Stimulated activated CD4-positive, alpha-beta T cell treated with anti-CD3 and anti-CD28 coated beads, Interleukin-2, amount 100 ng/mL, for 4 hours (primary cell): ENCODE measurements at places on chromosomes 3 and 15.

- DNase-seq, result no peak
Observed at GRCh38 chr15:39506146-39506545, 74.7 kb upstream of the THBS1 start.

- DNase-seq, result no peak
Observed at GRCh38 chr3:73056014-73056844, 5.2 kb upstream of the EBLN2 start.

DNA sequence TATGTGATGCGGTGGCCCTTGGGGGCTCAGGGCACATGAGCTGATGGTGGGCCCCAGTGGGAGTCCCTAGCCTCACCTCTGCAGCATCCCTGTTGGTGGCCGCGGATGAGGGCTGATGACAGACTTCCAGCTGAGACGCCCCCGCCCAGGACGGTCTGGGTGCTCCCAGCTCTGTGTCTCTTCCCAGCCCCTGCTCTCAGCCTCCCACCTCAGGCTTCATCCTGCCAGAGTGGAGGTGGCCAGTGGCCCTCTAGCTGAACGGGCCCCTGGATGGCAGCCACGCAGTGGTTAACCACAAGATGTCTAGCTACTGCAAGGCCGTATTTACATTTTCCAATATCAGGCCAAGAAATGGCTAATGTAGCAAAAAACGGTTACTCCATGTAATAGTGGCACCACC, 205.3 kb upstream of the LINGO1 start:
- no peak for DNase-seq

GRCh38 chr3:2354702-2355101, 256.0 kb downstream of the CNTN4 start:
- no peak for DNase-seq

DNA sequence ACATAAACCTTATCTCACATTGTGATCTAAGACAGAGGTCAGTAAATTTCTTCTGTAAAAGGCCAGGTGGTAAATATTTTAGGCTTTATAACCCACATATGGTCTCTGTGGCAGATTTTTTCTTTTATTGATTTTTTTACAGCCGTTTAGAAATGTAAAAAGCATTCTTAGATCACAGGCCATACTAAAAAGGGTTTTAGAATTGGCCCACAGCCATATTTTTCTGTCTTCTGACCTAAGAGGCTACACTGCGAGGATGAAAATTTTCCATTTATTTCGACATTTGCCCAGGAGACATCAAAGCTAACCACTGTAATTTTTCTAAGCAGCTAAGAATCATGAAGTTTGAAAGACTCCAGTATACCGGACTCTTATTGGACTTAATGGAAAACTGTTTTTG, 377.2 kb upstream of the SGO1 start:
- DNase-seq, result no peak

- no peak for DNase-seq
Observed at GRCh38 chr15:99753066-99753465, 19.8 kb upstream of the LYSMD4 start.

- no peak for DNase-seq
Observed at GRCh38 chr15:37057256-37057655, 43.1 kb downstream of the MEIS2 start.

GRCh38 chr15:66873856-66874255, 171.8 kb downstream of the SMAD6 start:
- no peak for DNase-seq

GRCh38 chr3:153599685-153600084, 437.7 kb downstream of the RAP2B start:
- no peak for DNase-seq

GRCh38 chr3:14481018-14481645, 59.0 kb downstream of the GRIP2 start:
- DNase-seq, result no peak

GRCh38 chr3:188274249-188274915, 120.4 kb downstream of the LPP start:
- no peak for DNase-seq

DNA sequence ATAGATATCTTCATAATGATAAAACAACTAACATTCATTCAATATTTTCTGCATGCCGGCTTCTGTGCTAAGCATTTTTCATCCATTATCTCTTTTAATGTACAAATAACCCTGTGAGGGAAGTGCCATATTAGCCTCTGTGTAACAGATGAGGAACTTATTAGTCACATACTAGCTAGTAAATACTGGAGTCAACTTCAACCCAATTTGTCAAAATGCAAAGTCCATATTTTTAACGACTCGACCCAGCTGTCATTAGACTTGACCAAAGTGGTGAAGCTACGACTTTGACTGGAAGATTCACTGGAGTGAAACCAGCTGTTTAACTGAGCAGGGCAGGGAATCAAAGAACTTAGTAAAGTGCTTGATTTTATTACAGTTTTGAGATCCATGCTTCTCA, 41.6 kb downstream of the PARP15 start:
- no peak for DNase-seq

DNA sequence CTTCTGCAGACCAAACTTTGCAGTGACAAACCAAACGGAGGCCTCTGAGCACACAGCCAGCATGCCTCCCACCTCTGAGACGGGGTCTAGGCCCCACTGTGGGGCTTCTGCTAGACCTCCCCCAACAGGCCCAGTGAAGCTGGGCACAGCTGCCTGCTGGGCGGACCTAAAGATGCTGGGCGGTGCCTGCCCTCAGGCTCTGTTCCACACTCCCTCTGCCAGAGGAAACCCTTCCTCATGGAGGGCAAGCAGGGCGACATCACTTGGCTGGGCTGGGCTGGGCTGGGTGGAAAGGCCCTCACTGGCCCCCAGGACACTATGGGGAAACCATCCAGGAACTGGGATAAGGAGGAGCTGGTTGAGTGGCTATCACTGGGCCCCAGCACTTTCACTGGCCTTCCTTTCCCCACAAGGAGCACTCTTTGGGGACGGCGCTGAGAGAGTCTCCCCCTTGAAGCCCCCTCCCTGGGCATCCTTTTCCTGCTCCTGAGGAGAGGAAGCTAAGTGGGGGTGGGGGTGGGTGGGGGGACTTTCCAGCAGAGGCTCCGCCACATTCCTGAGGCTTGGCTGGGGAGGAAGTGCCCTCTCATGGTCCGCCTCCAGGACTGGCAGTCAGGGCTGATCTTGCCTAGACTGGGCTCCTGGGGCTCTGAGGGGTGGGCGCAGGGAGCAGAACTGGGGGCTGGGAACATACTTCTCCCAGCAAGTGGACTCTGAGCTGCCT, 98.1 kb upstream of the HACD2 start:
- DNase-seq, result no peak

- DNase-seq, result no peak
Observed at GRCh38 chr3:172155897-172156585, 116.7 kb downstream of the FNDC3B start.

DNA sequence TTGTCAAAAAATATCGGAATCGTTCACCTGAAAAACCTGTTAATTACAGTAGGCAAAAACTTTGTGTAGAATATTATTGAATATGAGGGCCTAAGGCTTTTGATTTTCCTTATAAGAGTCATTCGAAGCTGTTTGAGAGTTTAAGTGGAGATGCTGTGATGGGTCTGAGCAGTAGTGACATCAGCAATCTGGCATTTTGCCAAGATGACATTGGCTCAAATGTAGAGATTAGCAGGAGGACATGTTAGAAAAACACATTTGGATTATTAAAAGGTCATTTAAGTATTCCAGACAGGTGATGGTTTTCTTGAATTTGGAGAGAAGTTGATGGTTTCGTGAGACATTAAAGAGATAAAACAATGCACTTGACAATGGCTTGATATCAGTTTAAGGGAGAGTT, 12.9 kb downstream of the OR5AC2 start:
- DNase-seq, result no peak

GRCh38 chr3:10292505-10293419, at the start of gene GHRL:
GHRL (minus strand) TSS chr3:10292947; CDS start chr3:10290180, 2,767 bp downstream.
- DNase-seq, result no peak

- no peak for DNase-seq
Observed at GRCh38 chr3:65886391-65886790, 152.3 kb downstream of the MAGI1 start.

DNA sequence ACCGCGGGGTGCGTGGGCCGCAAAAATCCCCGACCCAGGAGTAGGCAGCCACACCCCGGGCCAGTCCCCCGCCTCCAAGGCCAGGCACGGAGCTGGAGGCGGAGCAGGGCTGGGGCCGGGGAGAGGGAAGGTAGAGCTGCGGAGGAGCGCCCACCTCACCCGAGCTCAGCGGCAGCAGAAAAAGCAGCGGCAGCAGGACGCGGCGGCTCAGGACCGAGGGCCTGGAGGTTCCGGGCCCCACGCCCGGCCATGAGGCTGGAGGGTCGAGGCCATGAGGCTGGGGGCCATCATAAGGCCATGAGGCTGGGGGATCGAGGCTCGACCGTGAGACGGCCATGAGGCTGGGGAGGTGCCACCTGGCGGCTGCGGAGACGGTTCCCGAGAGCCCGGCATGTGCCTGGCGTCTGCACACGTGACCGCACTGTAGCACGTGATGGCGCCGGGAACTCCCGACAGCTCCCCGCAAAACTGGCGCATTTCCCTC, 32.9 kb upstream of the PRSS50 start:
- DNase-seq, result no peak

- no peak for DNase-seq
Observed at GRCh38 chr15:34847598-34847997, 52.2 kb upstream of the ACTC1 start.

DNA sequence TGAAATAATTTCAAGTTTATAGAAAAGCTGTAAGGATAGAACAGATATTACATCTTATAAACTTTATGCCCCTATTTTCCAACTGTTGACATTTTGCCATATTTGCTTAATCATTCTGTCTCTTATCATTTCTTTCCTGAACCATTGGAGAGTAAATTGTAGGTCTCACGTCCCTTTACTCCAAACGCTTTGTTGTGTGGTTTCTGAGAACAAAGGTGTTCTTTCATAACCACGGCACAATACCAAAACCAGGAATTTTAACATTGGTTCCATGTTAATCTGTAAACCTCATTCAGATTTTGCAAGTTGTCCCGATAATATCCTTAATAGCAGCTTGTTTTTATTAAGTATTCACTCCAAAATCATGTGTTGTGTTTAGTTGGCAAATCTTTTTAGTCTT, 134.8 kb downstream of the AKAP13 start:
- no peak for DNase-seq

DNA sequence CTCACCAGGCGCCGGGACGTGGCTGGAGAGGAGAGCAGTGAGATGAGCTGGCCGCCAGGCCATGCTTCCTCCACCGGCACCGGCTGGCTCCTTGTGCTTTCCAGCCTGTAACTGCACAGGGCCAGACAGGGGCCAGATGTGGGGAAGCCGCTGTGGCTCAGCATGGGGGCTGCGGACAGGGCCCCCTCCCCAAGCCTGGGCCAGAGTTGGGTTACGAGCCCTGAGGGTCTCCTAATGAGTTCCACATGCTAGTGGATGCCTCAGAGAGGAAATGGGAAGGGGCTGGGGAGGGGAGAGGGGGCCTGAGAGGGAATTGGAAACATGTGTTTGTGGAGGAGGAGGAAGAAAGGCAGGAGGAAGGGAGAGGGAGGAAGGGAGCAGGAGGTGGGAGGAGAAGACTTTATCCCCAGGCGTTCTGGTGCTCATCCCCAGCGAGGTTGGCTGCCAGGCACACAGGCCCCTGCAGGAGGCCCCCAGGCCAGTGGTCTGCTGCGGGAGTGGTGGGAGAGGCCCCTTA, 11.7 kb upstream of the DUSP7 start:
- no peak for DNase-seq

DNA sequence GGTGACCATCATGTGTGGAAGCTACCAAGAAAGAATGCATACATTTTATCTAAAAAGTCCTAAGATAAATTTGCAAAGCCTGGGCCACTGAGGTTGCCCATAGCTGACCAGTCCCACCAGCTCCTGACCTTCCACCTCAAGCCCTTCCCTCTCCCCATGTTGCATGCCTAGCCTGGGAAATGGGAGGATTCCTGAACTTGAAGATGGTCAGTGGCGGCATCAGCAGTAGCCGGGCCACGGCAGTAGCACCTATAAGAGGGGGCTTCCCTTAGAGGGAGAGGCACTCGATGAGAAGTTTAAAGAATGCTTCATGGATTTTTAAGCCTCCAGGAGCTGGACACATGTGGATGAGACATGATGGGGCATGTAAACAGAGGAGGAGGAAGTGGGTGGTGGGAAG, 172.1 kb downstream of the KLF13 start:
- DNase-seq, result no peak

- DNase-seq, result no peak
Observed at GRCh38 chr3:116087426-116087825, 357.9 kb downstream of the LSAMP start.

GRCh38 chr3:188153437-188154013, 432 bp upstream of the LPP start:
- peak; percentile 22 for DNase-seq

DNA sequence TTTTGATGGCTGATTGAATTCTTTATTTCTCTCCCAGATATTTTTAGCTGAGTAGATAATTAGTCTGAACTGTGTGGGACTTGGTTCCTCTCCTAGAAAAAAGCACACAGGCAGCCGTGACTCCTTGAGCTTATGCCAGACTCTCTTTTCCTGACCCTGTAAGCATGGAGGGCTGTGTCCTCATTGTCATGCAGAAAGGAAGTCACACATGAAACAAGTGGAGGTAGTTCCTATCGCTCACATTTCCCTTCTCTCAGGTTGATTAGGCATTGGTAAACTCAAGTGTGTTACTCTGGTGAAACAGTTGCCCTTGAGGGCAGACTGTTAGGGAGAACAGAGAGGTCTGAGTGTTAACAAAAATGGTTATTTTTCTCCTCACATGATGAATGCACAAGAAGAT, 6.3 kb upstream of the RTP4 start:
- DNase-seq, result no peak

- no peak for DNase-seq
Observed at GRCh38 chr3:58421004-58421403, 12.6 kb downstream of the PDHB start.

DNA sequence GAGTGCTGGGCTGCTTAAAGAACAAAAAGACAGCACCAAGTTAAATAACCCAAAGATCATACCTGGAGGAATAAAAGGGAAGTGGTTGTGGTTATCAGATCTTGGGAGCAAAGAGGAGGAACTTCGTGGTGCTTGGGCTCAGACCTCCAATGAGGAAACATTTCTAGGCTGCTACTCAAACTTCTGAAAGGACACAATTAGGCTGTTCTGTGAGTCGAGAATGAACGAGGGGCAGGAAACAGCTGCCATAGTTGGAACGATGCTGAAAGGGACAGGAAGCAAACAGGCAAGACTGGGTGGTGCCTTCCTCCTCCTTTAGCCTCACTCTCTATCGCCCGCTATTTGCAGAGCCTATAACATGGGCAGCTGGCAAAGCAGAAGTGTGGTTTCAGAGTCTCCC, 276.3 kb upstream of the ARRDC4 start:
- DNase-seq, result no peak

DNA sequence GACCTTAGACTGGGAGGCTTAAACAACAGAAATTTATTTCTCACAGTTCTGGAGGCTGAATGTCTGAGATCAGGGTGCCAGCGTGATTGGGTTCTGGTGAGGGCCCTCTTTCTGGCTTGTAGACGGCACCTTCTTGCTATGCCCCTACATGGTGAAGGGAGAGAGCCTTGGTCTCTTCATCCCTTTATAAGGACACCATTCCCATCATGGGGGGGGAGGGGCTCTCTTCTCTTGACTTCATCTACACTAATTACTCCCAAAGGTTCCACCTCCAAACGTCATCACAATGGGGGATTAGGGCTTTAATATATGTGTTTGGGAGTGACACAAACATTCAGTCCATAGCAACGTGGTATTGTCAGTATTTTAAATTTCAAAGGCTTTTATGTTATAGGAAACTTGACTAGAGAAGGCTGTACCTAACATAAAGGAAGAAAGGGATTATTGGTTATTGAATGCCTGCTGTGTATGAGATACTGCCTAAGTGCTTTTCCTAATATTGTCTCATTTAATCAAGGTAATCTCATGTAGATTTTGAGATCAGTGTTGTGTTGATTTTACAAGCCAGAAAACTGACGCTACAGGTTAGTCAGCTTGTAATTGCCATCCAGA, 20.9 kb downstream of the SYN2 start:
- DNase-seq, result no peak
